GM13976 (cell line): ENCODE measurements at places on chromosomes 5 and 9.

DNA sequence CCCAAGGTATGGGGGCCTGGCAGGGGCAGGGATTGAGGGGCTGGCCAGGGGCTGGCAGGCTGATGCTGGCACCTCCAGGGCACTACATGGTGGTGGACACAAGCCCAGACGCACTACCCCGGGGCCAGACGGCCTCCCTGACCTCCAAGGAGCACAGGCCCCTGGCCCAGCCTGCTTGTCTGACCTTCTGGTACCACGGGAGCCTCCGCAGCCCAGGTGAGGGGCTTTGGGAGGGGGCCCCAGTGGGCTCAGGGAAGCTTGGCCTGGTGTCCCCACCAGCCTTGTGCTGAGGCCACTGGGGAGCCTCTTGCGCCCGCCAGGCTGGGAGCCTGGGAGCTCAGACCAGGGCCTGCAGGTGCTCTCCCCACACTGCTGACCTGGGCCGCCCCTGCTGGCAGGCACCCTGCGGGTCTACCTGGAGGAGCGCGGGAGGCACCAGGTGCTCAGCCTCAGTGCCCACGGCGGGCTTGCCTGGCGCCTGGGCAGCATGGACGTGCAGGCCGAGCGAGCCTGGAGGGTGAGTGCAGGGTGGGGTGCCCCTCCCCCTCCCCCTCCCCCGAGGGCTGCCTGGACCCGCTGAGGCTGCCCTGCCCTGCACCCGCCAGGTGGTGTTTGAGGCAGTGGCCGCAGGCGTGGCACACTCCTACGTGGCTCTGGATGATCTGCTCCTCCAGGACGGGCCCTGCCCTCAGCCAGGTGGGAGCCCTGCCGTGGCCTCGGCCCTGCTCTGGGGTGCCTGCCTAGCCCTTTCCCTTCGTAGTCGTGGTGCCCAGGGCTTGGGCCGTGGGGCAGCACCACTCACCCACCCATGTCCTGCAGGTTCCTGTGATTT is 5.7 kb downstream of the MAMDC4 start:
- no peak for DNase-seq

DNA sequence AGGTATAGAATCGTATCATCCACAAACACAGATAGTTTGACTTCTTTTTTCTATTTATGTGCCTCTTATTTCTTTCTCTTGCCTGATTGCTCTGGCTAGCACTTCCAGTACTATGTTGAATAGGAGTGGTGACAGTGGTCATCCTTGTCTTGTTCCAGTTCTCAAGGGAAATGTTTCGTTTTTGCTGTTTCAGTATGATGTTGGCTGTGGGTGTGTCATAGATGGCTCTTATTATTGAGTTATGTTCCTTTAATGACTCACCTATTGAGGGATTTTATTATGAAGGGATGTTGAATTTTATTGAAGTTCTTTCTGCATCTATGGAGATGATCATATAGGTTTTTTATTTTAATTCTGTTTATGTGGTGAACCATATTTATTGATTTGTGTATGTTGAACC is 70.3 kb downstream of the ENC1 start:
- DNase-seq: no peak

DNA sequence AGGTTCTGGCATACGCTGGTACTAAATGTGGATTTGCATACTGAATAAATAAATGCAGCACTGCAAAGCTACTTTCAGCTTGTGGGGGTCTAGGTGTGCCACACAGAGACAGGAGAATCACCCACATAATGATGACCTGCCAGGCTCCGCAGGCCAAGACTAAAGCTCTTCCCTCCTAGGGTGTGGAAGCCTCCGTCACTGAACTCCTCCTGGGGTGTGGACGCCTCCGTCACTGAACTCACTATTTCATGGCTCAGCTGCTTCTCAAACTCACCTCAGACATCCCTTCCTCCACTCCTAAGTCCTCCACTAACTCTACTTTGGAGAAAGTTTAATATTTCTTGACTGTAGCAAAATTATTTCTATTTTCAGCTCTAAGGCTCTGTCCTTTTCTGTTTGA is 65.3 kb upstream of the GOLPH3 start:
- DNase-seq: no peak

- no peak for DNase-seq
These were observed 822 bp upstream of the TNIP1 start for GRCh38 chr5:151081431-151082281.

- DNase-seq: no peak
These were observed 76.3 kb upstream of the ORM1 start for GRCh38 chr9:114246558-114246957.

DNA sequence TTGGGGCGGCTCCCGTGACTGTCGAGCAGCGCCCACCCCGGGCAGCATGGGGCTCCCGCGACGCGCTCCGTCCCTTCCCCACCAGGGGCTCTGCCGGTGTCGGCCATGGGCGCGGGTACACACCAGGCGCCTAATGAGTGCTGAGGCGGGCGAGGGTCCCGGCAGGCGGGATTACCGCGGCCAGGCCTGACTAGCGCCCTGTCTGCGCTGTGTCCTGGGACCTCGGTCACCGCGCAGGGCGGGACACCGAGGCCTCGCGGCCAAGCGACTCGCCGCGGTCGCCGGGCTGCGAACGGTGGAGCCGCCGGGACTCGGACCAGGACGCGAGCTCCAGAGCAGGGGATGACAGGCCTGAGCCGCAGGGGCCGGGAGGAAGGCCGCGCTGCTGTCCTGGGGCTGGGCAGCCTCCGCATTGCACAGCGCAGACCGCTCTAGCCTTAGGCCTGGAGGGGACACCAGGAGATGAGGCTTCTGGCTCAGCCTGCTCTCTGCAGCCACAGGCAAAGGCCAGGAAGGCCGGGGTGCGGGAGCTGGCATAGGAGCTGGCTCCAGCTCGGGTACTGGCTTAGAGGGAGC is 14.1 kb downstream of the LCN10 start:
- no peak for DNase-seq

- DNase-seq: no peak
These were observed 9.5 kb downstream of the SH3PXD2B start for GRCh38 chr5:172444626-172445365.

- no peak for DNase-seq
These were observed 27.2 kb downstream of the FBXW2 start for GRCh38 chr9:120765910-120766425.

DNA sequence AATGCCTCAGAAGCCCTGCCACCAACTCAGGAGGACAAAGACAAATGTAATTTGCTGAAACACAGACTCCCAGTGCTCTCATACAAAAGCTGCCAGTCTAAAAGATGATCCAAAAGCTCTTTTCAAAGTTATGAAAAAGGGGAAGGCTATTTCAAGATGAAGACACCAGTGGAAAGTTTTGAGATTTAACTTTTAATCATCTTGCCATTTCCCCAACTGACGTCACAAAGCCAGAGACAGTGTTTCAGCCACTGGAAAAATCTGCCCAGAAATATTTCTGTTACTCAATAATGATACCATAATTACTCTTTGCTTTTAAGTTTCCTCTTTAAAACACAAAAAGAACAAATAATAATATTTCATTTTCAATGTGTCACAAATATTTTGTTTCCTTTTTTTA is 20.9 kb downstream of the ENG start:
- no peak for DNase-seq

DNA sequence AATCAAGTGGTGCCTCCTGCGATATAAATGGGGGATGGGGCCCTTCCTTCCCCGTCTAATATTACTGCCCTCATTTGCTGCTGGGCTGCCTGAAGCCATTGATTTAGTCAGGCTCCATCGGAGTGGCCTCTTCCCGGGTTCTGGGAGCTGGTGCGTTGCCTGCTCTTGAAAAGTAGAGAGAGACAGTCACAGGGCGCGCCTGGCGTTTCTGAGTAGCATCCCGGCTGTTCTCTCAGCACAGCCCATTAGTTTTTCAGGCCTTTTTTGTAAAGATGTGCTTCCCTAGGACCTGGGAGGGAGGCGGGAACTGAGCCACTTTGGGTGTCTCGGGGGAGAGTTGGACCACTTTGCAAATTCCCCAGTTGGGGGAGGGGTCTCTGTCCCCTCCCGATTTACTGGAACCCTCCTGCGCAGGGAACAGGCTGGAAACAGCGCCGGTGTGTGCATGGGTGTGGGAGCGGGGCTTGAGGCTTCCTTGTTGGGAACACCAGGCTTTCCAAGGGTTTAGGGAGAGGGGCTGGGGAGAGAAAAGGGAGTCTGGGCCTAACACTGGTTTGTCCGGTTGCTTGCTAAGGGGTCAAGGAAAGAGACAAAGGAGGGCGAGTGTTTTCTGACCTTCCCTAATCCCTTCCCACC is 4.7 kb downstream of the PRDM6 start:
- DNase-seq: no peak

DNA sequence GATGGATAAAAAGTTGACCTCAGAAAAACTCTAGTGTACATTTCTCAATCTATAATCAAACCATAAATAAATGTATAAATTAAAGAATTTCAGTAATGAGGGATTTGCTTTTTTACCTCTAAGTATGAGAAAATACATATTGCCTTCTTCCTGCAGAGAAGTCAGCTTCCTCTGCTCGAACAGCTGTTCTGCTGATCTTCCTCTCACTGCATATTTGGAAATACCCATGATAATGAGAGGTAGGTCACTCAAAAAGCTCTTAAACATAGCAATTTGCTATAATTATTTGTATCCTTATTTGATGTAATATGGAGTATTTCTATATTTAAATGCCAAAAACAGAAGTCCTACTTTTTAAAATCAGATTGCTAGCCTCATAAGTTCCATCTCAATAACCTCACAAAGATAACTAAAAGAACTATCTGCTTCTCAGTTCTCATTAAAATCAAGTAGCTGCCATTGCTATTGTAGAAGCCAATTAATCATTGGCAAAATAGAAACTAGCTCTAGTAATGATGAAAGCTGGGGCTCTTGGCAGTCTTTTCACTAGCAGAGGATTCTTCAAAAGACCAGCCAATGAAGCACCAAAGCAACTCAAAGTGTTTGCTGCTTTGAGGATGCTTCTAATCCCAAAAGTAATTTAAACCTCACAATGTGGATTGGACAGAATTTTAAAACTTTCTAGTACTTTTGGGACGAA is 35.7 kb upstream of the OR13D1 start:
- no peak for DNase-seq

GRCh38 chr5:68562308-68562707 is 346.8 kb downstream of the PIK3R1 start:
- DNase-seq: no peak

- no peak for DNase-seq
These were observed 19.8 kb downstream of the PCDHAC2 start for GRCh38 chr5:140986117-140986521.

- DNase-seq: no peak
These were observed 28.7 kb downstream of the SMIM32 start for GRCh38 chr5:136164226-136164625.

DNA sequence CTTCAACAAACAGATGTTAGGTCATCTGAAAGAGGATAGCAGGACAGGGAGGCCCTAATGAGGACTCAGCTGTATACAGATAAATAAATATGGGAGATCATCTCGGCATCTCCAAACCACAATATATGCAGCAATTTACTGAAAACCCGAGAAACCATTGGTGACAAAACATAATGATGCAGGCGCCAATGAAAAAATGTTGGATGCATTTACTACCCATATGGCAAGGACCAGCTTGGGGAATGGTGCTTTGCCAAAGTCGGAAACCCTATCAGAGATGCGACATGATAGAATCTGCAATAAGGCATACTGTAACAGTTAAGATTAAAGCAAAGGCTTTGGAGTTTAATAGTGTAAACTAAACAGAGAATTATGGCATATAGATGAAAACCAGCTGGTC is 92.0 kb downstream of the SNCAIP start:
- no peak for DNase-seq

- no peak for DNase-seq
These were observed 6.0 kb downstream of the RANBP17 start for GRCh38 chr5:170867825-170868224.
